ENCODE measurements at places on chromosomes 7 and 10. TPM values are rescaled to one million over a fixed set of nuclear protein-coding genes. Genes with fewer than 3 reads are reported as not detected.

TMEM236 gene
- polyA plus RNA-seq = 1.5 TPM

DNA sequence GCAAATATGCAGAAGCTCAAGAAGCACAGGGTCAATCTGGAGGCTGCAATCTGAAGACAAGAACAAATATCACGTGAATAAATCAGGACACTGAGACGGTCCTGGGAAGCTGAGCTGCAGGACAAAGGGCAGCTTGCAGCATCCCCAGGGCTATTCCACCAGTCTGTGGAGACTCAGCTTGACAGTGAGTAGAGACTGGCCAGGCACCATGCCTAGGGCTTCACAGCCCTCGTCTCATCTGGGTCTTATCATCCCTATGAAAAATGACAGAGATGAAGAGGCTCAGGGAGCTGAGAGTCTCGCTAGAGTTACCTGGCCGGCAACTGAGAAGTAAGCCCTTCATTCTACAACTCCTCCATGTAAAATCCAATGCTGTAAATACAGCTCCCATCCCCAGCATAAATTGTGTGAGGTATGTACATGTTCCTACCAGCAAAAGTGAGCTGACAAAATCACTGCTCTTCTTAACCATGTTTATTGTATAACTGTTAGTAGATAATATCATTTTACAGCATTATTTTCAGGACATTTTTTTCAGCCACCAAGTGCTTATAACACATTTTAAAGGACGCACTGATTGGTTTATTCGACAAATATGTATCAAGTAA is 186.6 kb upstream of the IGFBP3 start:
- DNase-seq = no peak

OR2A12 gene
- not detected for polyA plus RNA-seq

- no peak for DNase-seq
Measured at GRCh38 chr7:74252893-74253292, 1.3 kb downstream of the RFC2 start.

GRCh38 chr10:79270466-79271246 is 76.6 kb upstream of the PPIF start:
- no peak for DNase-seq

- DNase-seq = no peak
Measured at GRCh38 chr7:27374958-27375841, 132.6 kb downstream of the EVX1 start.

DNA sequence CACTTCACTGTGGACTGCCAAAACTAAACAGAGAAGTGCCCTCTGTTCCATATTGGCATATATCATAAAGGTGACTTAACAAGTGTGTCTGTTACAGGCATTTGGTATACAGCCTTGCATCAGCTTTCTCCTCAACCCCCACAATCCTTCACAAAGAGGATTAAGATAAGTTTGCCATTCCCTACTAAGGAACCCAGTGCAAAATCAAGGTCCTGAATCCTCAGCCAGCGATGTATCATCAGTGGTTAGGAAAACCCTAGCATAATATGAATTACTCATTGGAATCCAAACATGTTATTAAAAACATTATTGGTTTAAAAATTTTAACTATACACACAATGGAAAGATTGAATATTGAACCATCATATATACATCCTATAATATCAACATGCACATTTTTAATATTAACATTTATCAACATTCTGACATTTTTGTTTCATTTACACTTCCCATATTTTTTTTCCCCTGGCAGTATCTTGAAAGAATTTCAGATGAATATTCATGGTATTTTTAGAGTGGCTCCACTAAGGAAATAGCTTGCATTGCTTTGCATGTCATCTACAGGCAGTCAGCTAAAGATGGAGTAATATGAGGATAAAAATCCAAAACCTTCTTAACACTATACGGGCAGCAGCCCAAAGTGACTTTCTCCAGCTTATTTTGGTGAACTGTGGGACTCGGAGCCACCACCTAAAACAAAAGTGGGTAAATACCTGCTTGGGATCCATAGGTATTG is 215.6 kb upstream of the CHRM2 start:
- DNase-seq = no peak

DNA sequence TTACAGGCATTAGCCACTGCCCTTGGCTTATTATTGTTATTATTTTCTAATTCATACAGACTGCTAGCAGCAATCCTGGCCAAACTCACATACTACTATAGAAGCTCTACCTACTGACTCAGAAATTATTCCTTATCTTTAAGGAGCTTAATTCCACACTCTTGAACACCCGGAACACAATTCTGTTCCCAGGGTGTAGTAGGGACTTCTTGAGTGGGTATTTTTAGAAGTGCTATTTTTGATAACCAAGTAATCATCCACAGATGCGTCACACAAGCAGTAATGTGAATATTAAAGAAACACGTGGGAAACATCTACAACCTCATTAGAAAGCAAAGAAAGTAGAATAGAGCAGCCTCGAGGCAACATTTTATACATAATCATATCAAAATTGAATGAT is 149.2 kb downstream of the PTEN start:
- DNase-seq = no peak

DNA sequence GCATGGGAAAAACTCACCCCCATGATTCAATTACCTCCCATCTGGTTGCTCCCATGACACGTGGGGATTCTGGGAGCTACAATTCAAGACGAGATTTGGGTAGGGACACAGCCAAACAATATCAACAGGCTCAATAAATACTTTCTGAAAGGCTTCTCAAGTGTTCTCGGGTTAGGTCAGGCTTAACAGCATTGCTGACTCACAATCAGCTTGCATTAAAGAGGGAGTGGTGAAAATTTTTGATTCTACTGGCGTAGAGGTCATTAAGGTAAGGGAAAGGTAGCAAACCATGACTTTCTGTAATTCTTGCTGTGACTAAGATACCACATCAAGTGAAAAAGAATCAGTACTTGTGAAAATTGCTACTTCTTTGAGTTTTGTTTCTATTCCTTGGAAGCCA is 126.4 kb downstream of the JCAD start:
- DNase-seq = no peak

- DNase-seq = no peak
Measured at GRCh38 chr7:67343572-67343971, 346.9 kb downstream of the TYW1 start.

- DNase-seq = no peak
Measured at GRCh38 chr10:72164617-72165016, 51.2 kb upstream of the ANAPC16 start.

DNA sequence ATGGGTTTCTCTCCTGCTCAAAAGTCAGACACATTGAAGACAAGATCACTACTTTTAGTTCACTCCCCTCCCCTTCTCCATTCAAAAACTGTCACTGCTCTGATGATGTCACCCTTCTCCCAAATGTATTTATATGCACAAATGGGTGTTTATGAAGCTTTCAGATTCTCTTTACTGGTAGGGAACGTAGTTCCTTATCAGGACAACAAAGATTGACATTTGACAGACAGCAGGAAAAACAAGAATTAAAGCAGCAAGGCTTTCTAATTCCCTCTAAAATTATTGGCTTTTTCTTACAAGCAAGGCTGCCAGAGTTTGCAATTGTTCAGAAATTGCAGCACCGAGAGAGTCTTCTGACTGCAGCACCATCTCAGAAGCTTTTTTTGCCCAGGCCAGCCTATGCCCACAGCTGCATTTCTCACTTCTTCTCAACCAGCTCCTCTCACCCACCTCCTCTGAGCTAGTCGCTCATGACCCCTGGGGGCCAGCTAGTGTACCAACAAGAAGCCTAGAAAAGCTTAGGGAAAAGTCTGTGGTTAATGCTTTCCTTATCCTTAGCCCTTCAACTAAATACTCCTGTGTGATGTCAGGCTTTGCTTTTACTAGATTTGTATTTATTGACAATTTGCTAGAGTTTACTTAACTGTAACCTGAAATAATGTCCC is 265.1 kb downstream of the HTR7 start:
- DNase-seq = peak; percentile 85

- DNase-seq = no peak
Measured at GRCh38 chr7:87934699-87935383, 790 bp downstream of the ADAM22 start.

- no peak for DNase-seq
Measured at GRCh38 chr7:69860941-69861622, 262.8 kb downstream of the AUTS2 start.

DNA sequence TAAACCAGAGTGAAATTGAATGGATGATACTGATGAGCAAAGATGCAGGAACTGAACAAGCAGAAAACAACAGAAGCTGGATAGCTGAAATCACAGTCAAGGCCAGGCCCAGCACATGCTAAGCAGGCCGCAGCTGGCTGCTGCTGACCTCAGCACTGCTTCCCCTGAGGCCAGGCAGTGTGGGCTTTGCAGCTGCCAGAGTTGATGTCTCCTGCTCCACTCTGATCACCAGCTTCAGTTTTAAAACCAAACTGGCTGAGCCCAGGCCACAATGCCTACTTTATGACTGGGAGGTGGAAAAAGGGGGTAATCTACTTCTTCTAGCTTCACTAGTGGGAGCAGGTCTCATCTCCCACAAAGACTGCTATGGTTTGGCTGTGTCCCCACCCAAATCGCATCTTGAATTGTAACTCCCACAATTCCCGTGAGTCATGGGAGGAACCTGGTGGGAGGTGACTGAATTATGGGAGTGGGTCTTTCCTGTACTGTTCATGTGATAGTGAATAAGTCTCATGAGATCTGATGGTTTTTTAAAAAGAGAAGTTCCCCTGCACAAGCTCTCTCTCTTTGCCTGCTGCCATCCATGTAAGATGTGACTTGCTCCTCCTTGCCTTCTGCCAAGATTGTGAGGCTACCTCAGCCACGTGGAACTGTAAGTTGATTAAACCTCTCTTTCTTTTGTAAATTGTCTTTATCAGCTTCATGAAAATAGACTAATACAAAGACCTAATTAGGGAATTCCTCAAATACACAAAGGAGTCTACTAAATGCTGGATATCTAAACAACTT is 136.4 kb upstream of the ITGB1 start:
- no peak for DNase-seq

DNA sequence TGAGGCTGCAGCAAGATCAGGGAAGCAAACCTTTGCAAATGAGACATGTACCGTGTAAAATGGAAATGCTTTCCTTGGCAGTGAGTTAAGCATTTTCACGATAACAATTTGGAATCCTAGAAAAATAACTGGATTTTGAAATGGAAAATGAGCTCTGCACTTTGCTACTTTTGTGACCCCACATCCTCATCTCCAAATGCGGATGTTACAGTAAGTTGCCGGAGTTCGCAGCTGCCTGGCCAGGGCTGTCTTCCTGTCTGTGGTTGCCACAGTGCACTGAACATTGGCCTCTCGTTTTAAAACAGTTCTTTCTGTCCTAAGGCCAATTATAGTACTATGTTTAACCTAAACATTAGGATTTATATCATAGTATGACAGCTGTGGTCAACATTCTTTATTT is 136.2 kb upstream of the FZD8 start:
- no peak for DNase-seq

- no peak for DNase-seq
Measured at GRCh38 chr10:49000437-49001398, 61.1 kb upstream of the LRRC18 start.

- DNase-seq = no peak
Measured at GRCh38 chr7:50684011-50684712, 98.5 kb downstream of the GRB10 start.

GPR15LG gene
- 1.0 TPM for polyA plus RNA-seq

DNA sequence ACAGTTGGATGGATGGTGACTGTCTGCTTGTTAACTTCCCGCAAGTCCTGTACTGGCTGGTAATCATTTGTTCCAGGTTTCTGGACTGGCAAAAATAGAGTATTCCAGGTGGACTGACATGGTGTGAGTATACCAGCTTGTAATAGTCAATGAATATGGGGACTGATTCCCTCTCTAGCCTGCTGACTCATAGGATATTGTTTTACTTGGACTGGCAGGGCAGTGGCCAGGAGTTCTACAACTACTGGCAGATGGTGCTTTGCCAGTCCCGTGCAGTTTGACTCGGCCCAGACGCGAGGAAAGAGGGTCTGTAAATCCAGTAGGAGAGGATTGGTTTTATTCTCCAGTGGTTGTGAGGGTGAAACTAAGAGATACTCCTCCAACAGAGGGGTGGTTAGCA is 78.0 kb downstream of the PRR15 start:
- no peak for DNase-seq

DNA sequence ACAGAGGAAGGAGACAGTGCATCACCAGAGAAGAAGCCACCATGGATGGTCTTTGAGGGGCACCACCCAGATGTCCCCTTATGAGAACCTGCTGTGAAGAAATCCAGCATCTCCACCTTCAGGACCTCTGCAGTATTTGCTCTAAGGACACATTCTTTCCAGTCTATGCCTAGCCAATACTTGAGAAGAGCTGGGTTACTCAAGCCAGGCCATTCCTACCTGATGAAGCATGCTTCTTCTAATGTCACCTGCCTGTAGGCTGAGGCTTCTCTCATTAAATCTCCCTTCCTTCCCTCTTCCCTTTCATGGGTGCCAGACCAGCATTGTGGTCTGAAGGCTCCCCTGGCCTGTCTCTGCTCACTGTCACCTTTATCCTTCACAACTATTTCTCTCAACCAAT is 654.5 kb upstream of the AUTS2 start:
- no peak for DNase-seq

All from aorta (tissue), 5 donors.